ENCODE measurements at places on chromosomes 13 and 19.
A peak's percentile ranks its signal among the peaks of the same experiment; 100 is the strongest.

DNA sequence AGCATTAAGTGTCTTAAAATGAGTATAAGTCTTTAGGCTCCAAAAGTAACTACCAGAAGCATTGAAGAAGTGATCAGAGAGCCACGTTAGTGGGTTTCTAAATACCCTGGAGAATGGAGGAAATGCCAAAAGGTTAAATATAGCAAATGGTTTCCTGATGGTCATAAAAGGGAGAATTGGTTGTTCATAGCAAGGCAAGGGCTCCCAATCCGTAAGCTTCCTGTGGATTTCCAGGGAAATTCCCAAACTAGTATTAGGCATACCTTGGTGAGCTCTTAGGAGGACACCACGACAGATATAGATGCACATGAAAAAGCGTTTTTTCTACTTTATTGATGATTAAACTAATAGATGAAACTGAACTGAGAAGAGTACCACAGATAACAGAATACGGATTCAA lies 410.9 kb downstream of the FOXO1 start:
- peak; percentile 64 for DNase-seq

DNA sequence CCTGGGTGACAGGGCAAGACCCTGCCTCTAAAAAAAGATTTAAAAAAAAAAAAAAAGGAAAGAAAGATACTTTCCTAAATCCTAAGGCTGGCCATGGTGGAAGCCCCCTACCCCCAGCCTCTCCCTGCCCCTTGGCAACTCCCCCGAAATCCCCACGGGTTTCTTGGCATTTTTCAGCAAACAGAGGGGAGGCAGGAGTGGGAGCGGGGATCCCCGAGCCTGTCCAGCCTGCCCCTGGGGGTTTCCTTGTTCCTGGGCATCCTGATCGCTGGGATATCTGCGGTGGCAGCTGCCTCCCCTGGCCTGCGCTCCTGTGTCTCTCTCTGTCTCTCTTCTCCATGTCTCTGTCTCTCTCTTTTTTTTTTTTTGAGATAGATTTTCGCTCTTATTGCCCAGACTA lies 3.4 kb upstream of the EBI3 start:
- no peak for DNase-seq

GRCh38 chr19:43265664-43266025 lies 3.7 kb downstream of the PSG9 start:
- no peak for DNase-seq

DNA sequence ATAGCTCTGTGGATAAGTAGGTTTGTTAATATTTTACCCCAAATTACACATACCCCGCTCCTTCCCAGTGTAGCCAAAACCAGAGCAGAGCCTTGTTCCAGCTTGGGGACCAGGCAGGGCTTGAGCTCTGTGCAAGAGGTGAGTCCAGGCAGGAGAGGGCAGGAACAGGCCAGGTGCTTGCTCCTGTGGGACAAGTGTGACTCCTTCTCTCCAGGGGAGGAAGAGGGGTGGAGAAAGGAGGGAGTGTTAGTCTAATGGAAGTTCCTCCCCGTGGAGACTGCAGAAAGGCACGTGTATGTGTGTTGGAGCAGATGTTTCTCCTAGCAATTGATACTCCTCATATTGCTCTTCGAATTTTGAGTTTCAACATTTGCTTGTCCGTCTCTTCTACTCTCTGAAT lies 201.0 kb downstream of the FGF9 start:
- no peak for DNase-seq

All from dermis microvascular lymphatic vessel endothelial cell (primary cell).